ENCODE measurements at places on chromosomes 5 and 9.

DNA sequence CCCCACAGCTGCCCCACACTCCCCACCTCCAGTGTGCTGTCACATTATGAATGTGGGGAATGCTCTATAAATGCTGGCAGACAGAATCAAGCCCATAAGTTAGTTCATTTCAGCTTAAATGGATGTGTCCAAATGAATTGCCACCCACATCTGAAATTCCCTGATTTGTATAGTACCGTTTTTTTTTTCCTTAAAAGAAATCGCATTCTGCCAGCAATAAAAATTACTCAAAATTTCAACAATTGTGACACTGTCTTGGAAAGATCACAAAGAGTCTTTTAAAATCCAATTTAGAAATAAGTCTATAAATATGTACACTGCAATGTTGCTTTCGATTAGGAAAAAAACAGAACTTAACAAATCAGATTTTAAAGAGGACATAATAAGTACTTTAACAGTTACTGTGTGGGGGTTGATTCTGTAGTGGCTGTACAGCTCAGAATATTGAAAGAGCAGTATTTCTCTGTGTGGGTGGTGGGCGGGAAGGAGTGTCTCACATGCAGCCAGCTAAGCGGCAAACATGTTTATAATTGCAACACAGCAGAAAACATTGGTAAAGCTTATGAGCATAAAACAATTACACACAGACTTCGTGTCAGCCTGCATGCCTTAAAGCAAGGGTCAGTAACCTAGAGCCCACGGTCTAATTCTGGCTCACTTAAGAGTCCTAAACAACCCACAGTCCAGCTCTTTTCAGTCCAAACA lies 24.9 kb upstream of the CSNK1G3 start:
- no peak for DNase-seq

GRCh38 chr5:137439645-137440044 lies 59.5 kb downstream of the SPOCK1 start:
- no peak for DNase-seq

GRCh38 chr9:131382850-131383729 lies 10.8 kb upstream of the PRRC2B start:
- DNase-seq = peak; percentile 51

GRCh38 chr5:163506095-163506457 lies 657 bp downstream of the MAT2B start:
- DNase-seq = no peak

- no peak for DNase-seq
These were observed 6.7 kb upstream of the GCNT4 start for GRCh38 chr5:75058986-75059535.

DNA sequence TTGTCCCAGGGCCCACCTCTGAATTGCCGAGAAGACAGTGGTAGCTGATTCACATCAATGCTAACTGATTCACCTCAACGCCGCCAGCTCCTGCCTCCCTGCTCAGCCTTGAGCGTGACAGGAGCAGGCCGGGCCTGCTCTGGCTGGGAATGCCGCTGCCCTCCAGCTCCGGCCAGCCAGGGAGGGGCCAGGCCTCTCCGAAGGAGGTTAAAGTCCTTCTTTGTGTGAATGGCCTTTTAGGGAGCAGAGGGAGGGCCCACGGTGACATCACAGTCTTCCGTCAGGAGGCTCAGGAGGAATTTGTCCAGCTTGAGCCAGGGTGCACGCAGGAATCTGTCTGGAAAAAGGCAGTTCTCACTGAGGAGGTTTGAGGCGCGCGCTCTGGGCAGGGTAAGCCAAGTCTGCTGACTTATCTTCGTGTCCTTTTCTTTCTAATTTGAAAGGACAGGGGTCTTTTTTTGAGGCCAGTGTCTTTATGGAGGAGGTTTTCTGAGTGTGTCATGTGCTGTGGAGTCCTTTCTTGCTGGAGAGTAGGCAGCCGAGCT lies 82.7 kb downstream of the C9orf152 start:
- no peak for DNase-seq

GRCh38 chr9:134053941-134054761 lies 13.7 kb downstream of the BRD3 start:
- DNase-seq = no peak

GRCh38 chr5:156475182-156476157 lies 148.5 kb downstream of the SGCD start:
- peak; percentile 55 for DNase-seq

- no peak for DNase-seq
These were observed 880.6 kb upstream of the DMAC1 start for GRCh38 chr9:8680157-8680556.

DNA sequence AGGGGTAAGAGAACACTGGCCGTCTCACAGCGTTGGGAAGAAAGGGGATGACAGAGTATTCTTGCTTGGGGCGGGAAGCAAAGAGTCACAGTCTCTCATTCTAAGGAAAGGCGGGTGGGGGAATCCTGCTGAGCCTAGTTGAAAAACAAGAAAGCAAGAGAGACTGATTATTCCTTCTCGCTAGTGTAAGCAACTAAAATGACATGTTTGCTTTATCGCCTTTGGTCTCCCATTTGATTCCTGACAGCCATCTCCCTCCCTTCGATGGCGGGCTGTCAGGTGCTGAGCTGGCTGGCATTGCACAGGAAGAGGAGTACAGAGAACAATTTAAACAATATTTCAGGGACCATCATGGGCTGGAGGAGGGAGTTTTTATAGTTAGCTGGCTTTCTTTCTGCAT lies 331.3 kb downstream of the ASTN2 start:
- DNase-seq = no peak

DNA sequence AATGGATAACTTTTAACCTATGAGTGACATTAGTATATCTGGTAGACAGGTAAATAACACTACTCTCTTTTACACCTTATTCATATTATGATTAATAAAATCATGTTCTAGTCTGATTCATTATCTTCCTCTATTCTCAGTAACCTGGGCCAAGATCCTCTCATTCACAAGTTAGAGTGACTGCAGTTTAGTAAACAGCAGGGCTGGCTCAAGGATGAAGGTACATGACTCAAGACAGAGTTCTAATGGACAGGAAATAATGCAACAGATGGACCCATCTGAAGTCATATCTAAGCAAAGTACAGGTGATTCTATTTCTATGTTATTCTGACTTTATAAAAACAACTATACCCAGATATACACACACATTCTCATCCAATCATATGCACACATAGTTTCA lies 582.5 kb upstream of the CDH18 start:
- no peak for DNase-seq

DNA sequence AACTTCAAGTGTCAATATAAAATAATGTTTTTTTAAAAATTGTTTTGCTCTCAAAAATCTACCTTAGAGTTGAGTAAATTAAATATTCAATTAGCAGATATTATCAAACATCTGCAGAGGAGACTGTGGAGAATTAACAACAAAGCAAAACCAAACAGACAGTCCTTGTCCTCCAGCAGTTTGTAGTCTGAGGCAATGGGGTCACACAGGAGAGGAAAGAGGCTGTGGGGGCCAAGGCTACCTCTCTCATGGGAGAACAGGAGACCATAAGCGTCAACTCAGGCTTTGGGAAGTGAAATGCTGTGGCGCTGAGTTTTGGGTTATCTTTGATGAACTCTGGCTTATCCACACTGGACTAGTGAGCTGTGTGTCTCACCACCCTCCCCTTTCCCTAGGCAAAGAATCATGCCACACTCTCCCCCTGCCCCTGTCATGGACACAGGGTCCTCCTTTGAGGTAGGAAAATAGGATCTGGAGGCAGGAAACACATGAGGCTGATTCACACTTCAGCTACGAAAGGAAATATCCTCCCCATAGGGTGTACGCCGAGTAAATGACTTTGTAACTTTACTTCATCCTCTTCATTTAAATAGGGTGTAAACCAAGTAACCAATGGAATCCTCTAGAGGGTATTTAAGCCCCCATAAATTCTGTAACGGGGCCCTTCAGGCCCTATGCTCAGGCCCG lies 152.7 kb downstream of the FSTL4 start:
- DNase-seq = no peak

- DNase-seq = no peak
These were observed 15.2 kb downstream of the IPPK start for GRCh38 chr9:92654481-92655301.

DNA sequence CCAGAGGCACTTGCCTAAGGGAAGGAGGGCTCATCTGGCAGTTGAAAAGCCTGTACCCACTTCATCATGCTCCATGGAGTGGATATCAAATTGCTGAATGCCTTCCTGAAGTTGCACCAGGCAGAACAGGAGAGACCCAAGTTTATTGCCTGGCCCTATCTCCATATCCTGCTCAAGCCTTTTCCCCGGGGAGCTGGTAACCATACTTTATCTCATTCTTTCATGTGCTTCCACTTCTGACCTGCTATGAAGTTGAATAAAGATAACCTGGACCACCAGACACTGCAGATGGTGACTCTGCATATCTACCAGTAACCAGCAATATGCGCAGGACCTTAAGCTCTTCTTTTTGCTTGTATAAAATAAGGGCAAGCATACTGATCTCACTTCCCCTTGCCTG lies 1397.5 kb upstream of the CDH6 start:
- no peak for DNase-seq

DNA sequence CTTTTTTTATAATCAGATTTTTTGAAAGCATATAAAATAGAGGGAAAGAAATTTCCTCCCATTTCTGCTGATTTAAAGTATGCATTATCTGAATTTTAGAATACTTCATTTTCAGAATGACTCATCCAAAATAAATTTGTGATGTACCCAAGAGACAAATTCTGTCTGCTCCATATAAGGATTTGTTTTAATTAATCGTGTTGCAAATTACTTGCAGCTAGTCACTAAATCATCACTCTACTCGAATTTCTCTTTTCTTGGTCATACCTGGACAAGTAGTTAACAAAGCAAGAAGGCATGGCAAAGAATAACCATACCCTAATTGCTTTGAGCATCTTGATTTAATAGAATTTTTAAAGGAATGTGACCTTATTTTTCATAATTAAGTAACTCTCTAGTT lies 284.1 kb upstream of the GRAMD2B start:
- DNase-seq = no peak

DNA sequence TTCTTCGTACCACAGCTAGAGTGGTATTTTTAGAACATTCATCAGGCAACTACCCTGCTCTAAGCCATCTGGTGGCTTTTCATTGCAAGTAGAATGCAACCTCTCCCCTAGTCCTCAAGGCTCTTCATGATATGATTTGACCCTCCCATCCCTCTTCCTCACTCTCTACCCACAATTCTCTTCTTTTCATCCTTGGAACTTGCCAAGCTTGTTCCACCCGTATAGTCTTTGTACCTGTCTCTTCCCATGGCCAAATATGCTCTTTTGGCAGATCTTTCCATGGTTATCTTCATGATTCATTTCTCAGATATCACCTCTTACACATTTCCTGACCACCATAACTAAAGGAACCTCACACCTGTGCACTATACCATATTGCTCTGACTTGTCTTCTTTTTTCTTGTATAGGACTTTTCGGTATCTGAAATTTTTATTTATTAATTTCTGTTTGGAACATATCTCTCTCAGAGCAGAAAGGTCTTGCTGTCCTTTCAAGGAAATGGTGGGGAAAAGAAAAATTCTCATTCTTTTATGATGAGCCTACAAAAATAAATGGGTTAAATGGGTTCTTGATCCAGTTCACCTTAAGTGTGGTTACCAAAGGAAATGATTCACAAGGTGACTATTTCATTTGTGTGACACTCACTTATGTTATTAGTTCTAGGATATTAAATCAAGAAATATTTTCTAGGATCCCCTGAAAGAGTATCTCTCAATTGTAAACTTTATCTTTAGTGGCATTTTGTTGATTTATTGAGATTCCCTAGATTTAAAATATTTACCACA lies 3.7 kb upstream of the CD274 start:
- DNase-seq = no peak

GRCh38 chr9:93698140-93698908 lies 121.9 kb downstream of the PHF2 start:
- no peak for DNase-seq

- DNase-seq = no peak
These were observed 559.6 kb upstream of the ACO1 start for GRCh38 chr9:31824860-31825259.

- DNase-seq = no peak
These were observed 778.3 kb downstream of the PRELID2 start for GRCh38 chr5:145056800-145057199.

Data from fibroblast of skin of left quadriceps (primary cell).